ENCODE measurements at places on chromosomes 4 and X.

- DNase-seq = no peak
Observed at GRCh38 chr4:117793845-117794480, 240.3 kb upstream of the NDST3 start.

- DNase-seq = no peak
Observed at GRCh38 chrX:109489174-109489573, 7.3 kb upstream of the GUCY2F start.

- DNase-seq = peak; percentile 86
Observed at GRCh38 chr4:105808750-105809041, 86.6 kb upstream of the NPNT start.

- DNase-seq = no peak
Observed at GRCh38 chr4:6368096-6368495, 98.4 kb downstream of the WFS1 start.

GRCh38 chr4:98237204-98237603 is 24.0 kb upstream of the RAP1GDS1 start:
- no peak for DNase-seq

- DNase-seq = no peak
Observed at GRCh38 chrX:112867570-112867969, 26.9 kb upstream of the AMOT start.

DNA sequence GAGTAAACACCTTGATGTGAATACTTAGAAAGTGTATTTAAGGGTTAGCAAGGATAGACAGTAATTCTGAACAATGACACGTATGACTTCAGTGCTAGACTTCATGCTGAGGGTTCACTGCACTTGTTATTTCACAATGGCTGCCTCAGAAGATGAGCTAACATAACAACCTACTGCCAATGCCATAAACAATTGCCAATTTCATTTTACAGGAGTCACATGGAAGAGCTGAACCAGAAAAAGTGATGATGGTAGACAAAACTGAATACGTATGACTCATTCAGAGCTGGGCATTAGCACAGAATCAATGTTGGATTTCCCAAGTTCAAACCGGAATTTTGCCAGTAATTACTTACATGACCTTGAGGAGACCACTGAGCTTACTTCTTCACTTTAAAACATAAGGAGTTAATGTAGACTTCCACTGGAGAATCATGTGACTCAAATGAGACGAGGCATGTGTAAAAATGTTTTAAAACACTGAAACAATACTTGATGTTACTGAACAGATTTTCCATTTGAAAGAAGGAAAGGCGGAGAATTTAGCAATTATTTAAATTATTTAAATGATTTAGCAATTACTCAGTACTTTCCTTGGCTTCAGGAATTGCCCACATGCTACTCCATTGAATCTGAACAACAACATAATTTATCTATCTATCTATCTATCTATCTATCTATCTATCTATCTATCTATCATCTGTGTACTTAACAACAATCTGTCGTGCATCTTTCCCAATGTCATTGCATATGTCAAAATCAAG is 868.5 kb upstream of the SLIT2 start:
- DNase-seq = peak; percentile 80

DNA sequence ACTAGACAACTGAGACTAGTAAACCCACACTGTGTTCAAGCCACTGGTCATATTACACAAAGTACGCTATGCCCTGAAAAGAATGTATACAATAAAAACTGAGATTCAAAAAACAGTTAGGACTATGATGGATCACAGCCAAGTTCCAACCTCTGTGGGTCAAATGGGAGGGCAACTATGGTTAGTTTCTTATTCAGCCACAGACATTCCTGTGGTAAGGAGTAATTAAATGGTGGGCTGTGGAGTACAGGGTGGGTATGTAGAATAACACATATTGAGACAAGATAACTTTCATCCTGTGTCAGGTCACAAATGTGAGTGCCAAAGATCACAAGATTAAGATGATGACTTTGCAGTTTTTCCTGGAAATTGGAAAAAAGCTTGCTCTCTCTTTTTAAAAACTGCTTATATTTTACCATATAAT is 167.2 kb downstream of the NPNT start:
- DNase-seq = peak; percentile 74

DNA sequence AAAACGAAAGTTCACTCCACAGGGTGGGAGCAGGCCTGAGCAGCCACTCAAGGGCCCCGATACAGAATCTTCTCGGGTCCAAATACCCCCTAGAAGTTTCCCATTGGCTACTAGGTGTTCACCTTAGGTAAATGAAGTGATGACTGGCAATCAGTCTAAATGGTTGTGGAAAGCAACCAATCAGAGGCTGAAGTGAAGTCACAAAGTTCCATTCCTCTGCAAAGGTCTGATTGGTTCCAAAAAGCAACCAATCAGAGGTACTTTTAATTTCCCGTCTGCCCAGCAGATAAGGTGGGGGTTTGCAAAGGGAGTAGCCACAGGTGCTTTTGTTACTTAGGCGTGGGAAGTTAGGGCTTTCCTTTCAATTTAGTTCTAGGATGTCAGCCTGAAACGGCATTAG is 58.2 kb upstream of the NKAP start:
- no peak for DNase-seq

DNA sequence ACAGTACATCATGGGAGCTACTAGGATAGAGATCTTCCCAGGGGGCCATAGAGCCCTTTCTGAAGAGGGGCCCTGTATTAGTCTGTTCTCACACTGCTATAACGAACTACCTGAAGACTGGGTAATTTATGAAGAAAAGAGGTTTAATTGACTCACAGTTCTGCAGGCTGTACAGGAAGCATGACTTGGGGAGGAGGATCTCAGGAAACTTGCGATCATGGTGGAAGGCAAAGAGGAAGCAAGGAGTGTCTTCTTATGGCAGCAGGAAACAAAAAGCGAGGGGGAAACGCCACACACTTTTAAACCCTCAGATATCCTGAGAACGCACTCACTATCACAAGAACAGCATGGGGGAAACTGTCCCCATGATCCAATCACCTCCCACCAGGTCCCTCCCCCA is 4.2 kb upstream of the SLC9A6 start:
- DNase-seq = no peak

- no peak for DNase-seq
Observed at GRCh38 chr4:105092768-105093167, 53.9 kb upstream of the TET2 start.

DNA sequence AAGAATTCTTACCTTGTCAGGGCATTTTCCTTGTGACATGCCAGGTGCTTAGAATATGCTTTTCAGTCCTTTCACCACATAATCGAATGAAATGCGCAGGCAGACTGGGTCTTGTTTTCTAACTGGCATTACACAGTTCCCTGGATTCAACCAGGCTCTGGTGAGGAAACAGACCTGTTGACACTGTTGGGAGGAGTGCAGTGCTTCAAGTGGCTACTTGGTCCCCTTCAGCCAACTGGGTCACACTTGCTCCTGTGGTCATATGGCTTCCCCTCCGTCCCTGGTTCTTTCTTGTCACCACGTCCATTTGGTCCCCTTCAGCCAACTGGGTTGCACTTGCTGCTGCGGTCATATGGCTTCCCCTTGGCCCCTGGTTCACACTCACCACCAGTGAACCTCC is 9.7 kb downstream of the SMIM20 start:
- no peak for DNase-seq

- no peak for DNase-seq
Observed at GRCh38 chr4:76377481-76377901, 43.5 kb downstream of the CCDC158 start.

- DNase-seq = no peak
Observed at GRCh38 chrX:48522291-48522690, 683 bp downstream of the EBP start.

- DNase-seq = no peak
Observed at GRCh38 chr4:160350944-160351343, 1248.1 kb downstream of the RAPGEF2 start.

DNA sequence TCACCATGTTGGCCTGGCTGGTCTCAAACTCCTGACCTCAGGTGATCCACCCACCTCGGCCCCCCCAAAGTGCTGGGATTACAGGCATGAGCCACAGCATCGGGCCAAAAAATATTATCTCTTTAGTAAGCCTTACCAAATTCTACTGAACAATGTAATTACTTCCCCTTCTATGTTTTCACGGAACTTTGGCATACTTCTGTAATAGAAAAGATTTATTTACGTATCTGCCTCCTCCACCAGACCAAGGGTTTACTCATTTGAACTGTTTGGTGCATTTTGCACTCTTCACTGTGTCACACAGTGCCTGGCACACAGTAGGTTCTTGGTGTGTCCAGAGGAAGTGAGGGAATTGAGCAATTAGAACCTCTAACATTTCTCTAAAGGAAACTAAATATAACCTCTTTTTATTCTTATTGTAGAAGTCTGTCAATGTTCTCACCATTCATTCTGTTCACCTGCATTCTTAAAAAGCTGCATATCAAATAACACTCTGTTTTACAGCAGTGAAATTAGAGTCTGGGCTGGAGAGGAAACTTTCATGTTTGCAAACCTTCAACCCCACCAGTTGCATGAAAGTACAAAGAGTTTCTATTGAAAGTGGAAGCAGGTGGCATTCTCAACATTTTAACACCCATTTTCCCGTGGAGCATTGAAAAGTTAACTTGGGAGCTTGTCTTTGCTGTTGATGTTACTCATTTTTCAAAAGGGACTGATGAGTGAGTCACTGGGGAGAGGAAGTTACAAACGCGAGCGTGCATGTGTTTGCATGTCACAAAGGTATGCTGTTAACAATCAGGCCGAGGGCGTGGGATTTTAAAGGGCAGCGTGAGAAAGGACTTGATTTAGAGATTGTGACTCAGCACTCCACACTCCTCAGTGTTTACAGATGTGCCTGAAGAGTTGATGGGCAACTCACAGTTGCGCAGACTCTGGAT is 314.1 kb downstream of the STK32B start:
- DNase-seq = peak; percentile 36

DNA sequence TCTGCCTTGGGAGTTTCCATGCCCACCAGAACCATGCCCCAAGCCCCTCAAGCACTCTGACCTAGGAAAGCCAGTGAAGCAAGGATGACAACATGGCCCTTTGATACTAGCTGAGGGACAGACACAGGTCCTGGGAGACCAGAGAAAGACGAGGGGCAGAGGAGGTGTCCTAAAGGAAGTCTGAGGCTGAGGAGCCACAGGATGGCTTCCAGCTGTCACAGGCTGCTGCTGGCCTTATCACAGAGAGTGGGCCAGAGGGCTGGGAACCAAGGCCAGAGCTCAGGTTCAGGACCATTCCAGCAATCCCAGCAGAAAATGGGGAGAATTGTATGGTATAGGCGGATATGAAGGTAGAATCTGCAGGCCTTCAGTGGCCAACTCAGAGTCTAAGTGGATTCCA is 31.7 kb upstream of the MSANTD1 start:
- no peak for DNase-seq

- DNase-seq = peak; percentile 30
Observed at GRCh38 chr4:71473541-71474240, 134.9 kb downstream of the SLC4A4 start.

GRCh38 chr4:8760561-8760960 is 111.1 kb downstream of the HMX1 start:
- no peak for DNase-seq

DNA sequence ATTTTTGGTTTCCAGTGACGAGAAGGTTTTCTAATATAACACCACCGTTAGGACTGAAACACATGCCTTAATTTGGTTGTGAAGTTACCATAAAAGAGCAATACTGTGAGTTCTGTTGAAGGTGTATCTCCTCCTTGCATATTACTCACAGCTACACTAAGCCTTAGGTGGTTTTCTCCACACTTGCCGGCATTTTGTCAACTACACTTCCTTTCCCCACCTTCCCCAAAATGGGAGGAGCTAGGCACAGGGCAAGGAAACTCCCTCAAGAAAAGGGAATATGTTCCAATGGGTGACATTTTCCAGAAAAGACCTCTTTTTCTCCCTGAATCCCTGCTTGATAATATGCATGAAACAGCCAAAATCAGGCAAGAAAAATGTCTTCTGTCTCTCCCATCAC is 44.8 kb downstream of the RELL1 start:
- DNase-seq = no peak

DNA sequence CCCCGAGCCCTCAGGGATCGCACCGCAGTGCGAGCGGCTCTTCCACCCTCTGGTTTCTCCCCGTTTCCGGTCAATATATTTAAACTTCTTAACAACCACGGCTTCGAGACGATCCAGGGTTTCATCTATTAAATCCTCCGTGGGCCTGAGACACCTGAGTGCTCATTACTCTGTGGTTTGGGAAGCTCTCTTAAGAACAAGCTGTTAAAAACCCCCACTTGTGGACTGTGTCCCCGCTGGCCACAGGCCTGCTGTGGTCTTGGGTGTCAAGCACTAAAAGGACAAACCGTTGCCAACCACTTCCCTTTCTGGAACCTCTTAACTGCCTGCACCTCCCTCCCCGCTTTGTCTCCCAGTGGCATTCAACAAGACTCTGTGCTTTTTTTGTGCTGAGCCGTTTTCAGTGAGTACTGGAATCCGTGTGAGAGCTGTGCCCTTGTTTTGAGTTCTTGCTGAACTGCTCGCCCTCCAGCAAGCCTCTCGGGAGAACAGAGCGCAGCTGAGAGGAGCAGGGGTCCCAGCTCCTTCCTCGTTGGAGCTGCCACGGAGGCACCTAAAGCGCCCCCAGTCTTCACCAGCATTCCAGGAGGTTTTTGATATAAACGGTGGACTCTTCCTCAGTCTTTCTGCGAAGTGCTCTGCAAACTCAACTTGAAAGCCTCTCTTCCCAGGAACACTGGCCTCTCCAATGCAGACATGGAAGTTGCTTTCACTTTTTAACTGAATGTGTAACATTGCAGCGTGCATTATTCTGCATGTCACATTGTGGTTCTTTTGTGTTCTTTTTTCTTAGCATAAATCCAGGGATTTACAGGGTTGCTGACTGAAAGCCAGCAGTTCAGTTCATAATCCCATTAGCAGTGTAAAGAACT is 691 bp upstream of the IGFBP7 start:
- DNase-seq = peak; percentile 79

GRCh38 chr4:168632301-168632725 is 135.5 kb downstream of the PALLD start:
- peak; percentile 58 for DNase-seq

DNA sequence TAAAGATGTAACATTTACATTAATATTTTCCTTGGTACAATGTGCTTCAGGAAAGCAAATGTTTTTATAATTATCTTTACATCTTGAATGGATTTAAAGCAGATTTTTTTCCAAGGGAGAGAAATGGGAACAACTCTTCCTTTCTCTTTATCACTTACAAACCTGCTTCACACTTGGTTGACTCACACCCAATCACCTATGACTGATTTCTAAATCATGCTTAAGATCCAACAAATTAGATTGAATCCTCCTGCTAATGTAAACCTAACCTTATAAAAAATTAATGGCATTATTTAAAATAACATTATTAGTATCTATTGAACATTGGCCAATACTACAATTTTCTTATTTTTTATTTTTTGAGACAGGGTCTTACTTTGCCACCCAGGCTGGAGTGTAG is 127.1 kb downstream of the INPP4B start:
- DNase-seq = no peak

GRCh38 chr4:74948236-74948635 is 15.3 kb downstream of the PARM1 start:
- no peak for DNase-seq

Measured in fibroblast of the aortic adventitia (primary cell).